Retina (tissue), 1 donor: ENCODE measurements at places on chromosomes 4 and X.

- no peak for DNase-seq
Measured at GRCh38 chr4:107856901-107857300, 32.2 kb downstream of the SGMS2 start.

DNA sequence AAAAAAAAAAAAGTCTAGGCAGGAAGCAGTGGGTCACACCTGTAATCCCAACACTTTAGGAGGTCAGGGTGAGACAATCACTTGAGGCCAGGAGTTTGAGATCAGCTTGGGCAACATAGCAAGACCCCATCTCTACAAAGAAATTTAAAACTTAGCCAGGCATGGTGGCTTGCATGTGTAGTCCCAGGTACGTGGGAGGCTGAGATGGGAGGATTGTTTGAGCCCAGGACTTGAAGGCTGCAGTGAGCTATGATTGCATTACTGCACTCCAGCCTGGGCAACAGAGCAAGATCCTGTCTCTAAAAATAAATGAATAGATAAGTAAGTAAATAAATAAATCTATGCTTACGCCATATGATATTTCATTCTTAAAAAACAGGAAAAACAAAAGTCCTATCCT lies 65.3 kb downstream of the DHRSX start:
- no peak for DNase-seq

GRCh38 chrX:9681011-9681410 lies 84.6 kb downstream of the GPR143 start:
- DNase-seq, result no peak

GRCh38 chr4:3676196-3676595 lies 90.0 kb upstream of the ADRA2C start:
- DNase-seq, result no peak

- DNase-seq, result no peak
Measured at GRCh38 chrX:15566244-15566643, 34.5 kb downstream of the ACE2 start.

GRCh38 chr4:66223068-66223703 lies 552.9 kb upstream of the EPHA5 start:
- peak; percentile 33 for DNase-seq

DNA sequence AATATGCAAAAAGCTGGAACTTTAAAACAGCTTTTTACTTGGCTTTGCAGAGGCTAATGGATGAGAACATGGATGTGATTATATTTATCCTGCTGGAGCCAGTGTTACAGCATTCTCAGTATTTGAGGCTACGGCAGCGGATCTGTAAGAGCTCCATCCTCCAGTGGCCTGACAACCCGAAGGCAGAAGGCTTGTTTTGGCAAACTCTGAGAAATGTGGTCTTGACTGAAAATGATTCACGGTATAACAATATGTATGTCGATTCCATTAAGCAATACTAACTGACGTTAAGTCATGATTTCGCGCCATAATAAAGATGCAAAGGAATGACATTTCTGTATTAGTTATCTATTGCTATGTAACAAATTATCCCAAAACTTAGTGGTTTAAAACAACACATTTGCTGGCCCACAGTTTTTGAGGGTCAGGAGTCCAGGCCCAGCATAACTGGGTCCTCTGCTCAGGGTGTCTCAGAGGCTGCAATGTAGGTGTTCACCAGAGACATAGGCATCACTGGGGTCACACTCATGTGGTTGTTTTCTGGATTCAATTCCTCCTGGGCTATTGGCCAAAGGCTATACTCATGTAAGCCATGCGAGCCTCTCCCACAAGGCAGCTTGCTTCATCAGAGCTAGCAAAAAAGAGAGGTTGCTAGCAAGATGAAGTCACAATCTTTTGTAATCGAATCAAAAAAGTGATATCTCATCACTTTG lies 15.6 kb downstream of the TLR8 start:
- no peak for DNase-seq

GRCh38 chr4:182143822-182144625 lies 99.2 kb upstream of the TENM3 start:
- peak; percentile 97 for DNase-seq

DNA sequence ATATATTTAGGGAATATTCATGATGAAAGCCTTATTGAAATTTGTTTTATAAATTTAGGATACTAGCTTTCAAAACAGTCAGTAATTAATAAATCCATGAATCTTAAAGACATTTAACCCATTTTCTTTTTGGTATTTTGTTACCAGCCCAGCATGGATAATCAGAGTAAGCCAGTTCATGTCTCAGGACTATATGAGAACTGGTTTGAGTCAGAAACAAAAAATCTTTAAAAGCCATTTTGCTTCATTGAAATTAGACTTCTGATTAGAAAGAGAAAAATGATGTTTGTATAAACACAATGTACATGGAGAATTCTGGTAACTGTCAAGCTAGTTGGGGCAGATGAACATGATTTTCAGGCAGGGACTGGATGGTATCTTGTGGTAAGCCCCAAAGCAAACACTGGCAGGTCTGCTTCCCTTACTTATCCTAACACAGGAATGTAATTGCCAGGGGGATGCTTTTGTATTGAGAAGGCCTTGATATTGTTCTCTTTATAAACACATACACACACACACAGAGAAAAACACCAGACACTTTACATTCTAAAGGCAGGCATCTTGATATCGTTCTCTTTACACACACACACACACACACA lies 9.4 kb downstream of the ARHGAP10 start:
- no peak for DNase-seq

DNA sequence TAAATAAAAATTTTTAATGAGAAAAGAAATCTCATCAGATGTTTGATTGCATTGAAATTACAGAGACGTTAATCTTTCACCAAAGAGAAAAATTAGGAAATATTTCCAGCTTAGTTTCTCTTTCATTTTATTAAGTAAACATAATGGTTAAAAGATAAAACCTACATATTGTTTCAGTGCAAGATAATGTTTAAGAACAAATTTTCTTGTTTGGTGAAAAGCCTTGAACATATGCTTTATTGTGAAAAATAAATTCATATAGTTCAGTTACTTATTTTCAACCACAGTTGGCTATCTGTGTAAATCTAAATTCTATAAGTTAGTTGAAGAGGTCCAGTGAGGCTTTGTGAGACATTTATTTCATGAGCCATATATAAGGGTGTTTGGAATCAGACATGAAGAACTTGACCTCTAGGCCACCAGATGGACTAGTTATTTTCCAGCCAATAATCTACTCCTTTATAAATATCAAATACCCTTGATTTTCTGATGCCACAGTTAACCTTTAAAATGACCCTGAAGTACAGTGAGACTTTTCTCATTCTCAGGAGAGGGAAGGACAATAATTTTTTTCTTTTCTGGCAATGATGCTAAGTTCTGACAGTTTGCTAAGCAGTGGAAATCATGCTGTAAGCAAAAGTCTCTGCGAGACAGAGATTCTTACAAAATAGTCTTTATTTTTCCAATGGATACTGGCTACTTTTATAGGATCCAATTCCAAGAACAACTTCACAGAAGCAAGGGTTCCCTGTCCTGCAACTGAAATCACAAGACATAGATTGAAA lies 2.5 kb downstream of the ARSJ start:
- DNase-seq, result no peak

DNA sequence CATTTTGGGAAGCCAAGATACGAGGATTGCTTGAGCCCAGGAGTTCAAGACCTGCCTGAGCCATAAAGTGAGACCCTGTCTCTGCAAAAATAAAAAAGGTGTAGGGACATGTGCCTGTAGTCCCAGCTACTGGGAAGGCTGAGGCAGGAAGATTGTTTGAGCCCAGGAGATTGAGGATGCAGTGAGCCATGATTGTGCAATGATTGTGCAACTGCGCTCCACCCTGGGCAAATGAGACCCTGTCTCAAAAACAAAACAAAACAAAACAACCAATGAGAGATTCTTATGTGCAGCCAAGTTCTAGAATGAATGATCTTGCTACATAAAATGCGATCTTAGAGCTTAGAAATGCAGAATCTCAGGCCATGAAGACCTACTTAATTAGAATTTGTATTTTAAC lies 22.5 kb downstream of the SLC9B2 start:
- DNase-seq, result no peak
